ENCODE measurements at places on chromosomes 6 and 20.

DNA sequence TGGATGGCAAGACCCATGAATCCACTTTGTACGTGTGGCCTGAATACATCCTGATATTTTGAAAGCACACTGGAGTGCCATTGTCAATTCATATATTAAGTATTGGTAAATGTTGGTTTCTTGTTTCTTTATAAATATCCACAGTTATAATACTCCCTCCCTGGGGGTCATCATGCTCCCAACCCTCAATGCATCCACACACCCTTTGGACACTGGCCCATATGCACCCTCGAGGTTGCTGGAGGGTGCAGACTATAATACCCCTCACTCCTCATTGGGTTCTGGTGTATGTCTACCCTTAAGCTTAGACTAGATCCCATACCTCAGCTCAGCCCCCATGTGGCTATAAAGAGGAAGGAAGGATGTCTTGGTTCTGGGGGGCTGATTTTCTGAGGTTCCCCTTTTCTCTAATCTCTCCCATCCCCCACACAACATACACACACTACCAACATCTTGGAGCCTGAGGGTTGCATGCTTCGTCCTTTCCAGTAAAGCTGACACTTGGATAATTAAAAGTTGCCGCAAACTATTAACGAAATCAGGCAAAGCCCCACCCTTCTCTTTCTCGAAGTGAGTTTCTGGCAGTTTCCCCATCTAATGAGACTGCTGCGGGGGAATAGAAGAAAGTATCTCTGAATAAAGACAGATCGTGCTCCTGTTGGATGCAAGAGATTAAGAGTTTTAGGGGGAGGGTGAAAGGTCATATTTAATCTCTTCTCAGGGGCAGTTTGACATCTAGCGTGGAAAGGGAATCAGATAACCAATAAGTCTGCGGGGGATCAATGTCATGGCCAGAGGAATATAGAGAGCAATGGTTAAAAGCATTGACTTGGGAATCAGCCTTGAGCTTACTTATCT lies 7.4 kb downstream of the PIM1 start:
- DNase-seq, result no peak

GRCh38 chr6:159981403-159982245 lies 12.7 kb downstream of the IGF2R start:
- DNase-seq, result no peak

GRCh38 chr6:4896401-4896800 lies 107.4 kb downstream of the RPP40 start:
- no peak for DNase-seq

DNA sequence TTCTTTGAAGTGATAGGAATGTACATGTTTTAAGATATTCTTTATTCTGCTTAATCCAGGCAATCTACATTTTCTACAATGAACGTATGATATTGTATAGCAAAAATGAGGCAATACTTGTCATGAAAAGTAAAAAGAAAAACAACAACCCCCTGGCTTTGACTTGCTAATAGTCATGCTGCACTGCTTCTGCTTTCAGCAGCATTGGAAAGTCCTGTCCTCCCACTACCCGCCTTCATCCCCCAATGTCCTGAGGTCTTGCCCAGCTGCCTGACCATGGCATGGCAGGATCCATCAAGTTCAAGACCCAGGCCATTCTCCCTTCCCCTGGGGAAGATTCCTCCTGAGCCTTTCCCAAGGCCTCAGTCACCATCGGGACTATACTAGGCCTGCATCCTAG lies 156.5 kb downstream of the SH3BGRL2 start:
- DNase-seq, result no peak

GRCh38 chr20:20440886-20441658 lies 73.2 kb downstream of the INSM1 start:
- no peak for DNase-seq

DNA sequence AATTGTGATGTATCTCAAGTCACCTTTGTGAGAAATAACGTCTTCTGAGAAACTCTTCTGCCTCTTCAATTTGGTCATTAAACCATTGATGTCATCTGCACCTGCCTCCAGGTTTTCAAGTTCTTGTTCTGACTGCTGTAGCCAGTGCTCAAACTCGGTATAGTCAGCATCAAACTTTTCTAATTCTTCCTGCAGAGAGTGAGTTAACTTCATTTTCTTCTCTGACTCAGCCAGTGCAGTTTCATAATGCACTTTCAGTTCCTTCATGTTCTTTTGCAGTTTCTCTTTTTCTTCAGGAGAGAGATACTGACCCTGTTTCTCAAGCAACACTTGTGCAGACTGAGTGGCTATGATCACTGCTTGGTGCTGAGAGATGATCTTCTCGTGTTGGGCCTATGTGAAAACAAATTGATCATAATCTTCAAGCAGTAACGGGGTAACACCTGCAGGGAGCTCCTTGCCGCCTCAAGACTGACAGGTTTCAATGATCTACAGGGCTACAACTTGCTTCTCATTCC lies 48.8 kb downstream of the DST start:
- DNase-seq, result no peak

- DNase-seq, result no peak
Observed at GRCh38 chr6:5081955-5082354, 3.2 kb upstream of the PPP1R3G start.

GRCh38 chr6:25275436-25275835 lies 3.7 kb upstream of the CARMIL1 start:
- DNase-seq, result no peak

- no peak for DNase-seq
Observed at GRCh38 chr20:59000326-59000725, 6.7 kb downstream of the CTSZ start.

GRCh38 chr20:54549658-54550326 lies 74.4 kb downstream of the DOK5 start:
- DNase-seq, result no peak

DNA sequence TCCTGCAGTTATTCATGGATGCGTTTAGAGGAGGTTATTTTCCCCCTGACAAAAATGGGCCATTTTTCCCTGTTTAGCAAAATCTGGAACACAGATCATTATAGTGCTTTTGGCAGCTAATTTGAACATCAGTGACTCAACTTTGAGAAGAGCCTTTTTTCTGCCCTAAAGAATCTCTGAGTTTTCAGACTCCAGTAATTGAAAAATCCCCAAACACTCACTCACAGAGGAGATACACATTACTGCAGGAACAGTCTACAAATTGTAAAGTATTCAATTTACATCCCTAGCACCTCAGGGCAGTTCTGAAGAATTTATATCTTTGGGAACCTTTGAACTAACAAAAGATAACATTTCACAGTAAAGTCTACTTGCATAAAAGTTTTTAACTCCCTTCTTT lies 966.6 kb upstream of the SLC35B3 start:
- DNase-seq, result no peak

DNA sequence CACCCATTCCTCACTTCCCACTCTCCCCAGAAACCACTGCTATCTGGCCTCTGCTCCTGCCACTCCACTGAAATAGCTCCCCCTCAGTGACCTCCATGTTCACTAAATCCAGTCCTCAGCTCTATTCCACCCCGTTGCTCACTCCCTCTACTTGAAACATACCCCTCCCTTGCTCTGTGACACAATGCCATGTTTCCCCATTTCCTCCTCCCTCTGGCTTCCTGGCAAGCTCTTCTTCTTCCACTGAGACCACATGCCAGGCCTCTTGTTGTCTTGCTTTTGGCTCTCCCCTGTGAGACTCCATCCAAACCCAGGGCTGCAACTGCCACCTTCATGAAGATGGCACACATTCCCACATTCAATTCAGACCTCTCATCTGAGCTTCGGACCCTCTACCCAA lies 13.9 kb downstream of the TMEM151B start:
- DNase-seq, result no peak

- no peak for DNase-seq
Observed at GRCh38 chr6:93164781-93165180, 254.6 kb downstream of the EPHA7 start.

GRCh38 chr6:124819346-124819745 lies 142.9 kb upstream of the RNF217 start:
- no peak for DNase-seq

Data from stimulated activated CD4-positive, alpha-beta T cell treated with anti-CD3 and anti-CD28 coated beads, Interleukin-12 subunit alpha, Interleukin-12 subunit beta, amount 100 ng/mL, for 48 hours (primary cell).